ENCODE measurements at places on chromosomes 1 and 21.
A peak's percentile ranks its signal among the peaks of the same experiment; 100 is the strongest.

DNA sequence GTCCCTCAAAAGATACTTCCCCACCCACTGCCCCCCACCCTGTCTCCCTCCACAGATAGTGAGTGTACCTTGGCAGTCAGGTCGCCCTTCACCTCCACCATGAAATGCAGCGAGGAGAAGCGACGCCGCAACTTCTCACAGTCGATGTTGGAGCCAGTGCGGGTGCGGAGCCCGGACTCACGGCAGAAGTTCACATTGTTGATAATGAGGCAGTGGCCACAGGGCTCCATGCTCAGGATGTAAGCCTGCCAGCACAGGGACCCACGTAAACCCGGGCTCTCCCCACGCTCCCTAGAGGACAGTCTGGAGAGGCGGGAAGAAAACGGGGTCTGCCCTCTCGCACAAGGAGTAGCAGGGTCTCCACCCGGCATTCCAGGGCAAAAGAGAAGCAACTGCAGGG, 17.2 kb downstream of the CASP9 start:
- DNase-seq, result peak; percentile 54

- DNase-seq, result no peak
Observed at GRCh38 chr1:15212216-15212953, 34.6 kb upstream of the FHAD1 start.

- peak; percentile 73 for DNase-seq
Observed at GRCh38 chr1:247373721-247374141, 42.1 kb upstream of the ZNF496 start.

DNA sequence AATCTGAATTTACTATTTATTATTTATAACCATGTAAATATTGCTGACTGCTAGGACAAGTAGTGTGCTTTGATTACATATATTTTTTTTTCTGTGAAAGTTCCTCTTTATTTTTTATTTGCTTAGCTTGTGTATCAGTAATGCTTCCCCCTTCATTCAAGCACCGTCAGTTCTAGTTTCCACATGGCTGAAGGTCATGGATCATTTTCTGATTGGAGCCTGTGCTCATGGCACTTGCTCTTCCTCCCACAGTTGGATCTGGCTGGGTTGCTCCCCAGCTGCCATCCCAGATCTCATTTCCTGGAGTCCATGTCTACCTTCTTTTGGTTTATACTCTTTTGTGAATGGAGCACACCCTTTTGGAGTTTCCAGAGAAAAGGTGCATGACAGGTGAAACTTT, 57.0 kb upstream of the IGSF5 start:
- DNase-seq, result no peak

GRCh38 chr21:15065392-15066122, 757 bp upstream of the NRIP1 start:
- peak; percentile 93 for DNase-seq

GRCh38 chr21:14903172-14903865, 161.5 kb downstream of the NRIP1 start:
- DNase-seq, result no peak

DNA sequence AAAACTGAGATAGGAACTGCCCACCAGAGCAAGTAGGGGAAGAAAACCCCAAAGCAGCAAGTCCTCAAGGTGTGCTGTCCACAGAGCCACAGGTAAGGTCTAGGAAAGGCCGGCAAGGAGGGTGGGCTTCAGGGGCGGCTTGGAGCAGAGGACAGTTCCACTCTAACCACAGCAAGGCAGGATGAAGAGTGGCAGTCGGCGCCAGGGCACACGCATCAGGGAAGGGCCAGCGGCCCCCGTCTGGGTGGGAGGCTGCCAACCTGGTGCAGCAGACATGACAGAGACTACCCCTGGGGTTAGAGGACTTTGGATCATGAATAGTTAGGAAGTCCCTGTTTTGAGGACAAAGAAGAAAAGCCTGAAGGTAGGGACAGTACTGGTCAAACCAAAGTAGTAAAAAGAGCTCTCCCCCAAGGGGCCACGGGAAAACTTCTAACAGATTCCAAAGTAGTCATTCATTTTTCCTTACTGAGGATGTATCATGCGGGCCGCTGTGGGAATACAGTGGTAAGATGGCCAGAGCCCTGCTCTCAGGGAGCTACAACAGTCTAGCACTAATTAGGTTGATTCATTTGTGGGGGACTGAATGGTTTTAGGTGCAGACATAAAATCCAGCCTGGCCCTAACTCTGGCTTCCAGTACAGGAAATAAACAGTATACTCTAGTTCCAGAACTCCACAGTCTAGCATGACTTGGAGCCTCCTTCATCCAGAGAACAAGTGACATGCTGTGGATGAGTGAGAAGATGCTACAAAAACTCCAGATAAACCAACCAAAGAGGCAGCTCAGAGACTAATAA, 3.5 kb upstream of the RAP1GAP start:
- peak; percentile 32 for DNase-seq

GRCh38 chr21:40754466-40754865, 92.5 kb downstream of the DSCAM start:
- DNase-seq, result no peak

DNA sequence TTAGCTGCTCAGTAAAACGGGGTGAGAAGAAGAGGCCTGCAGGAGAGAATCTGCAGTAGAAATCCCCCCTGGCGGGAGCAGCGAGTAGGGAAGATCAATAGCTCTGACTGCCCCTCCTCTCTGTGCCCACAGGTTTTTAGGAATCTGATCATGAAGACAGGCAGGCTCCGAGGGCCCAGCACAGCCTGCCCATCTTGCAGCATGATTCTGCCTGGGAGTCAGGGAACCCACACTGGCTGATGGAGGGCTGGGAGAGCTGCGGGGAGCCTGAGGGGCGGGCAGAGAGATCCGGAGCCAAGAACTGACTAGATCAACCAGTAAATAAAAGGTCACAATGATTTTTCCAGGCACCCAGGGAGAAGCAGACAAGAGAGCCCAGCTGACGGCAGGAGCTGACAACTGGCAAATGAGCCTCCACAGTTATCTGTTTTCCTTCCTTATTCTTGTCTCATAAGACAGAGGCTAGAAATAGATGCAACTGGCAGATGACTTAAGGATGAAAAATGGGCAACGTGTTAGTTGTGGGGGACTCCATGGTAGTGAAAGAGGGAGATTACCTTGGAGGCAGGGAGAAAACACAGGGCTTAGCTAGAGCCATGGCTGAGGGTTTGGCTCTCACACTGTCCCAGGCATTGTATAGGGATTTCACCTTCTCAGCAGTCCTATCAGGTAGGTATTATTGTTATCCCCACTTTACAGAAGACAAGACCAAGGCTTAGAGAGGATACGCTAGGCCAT, 116.2 kb downstream of the PLXNA2 start:
- DNase-seq, result peak; percentile 49

DNA sequence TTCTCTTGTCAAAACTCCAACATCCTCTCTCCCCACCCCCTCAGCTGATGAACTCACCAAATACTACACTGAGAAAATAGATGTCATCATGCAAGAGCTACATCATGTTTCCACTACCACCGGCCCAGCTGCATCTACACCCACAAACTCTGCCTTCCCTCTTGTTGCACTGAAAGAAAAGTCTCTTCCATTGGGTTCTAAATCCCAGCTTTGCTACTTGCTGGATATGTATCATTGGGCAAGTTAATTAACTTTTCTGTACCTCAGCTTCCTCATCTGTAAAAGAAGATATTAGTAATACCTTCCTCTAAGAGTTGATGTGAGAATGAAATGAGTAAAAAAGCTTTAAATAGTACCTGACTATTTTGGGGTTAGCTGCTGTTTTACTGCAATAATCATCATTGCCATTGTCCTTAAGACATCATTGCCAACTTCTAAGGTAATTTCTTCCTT, 108.6 kb downstream of the OLFML2B start:
- DNase-seq, result no peak

GRCh38 chr1:16915627-16915973, 6.1 kb upstream of the CROCC start:
- peak; percentile 65 for DNase-seq

DNA sequence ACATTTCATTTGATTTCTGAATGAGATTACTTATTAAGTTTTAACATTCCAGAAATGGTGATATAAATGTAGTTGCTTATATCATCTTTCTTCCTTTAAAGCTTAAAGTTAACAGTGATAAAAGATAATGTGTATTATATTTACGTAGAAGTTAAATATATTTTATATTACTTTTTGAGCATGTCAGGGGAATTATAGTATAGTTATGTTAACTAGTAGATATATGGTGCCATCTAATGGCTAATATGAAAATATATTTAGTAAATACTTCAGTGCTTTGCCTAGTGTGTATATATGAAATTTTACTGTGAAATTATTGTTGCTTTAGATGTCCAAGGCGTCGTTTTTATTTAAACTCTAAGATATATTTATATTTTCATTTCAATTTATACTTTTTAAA, 51.5 kb downstream of the SYT14 start:
- DNase-seq, result no peak

DNA sequence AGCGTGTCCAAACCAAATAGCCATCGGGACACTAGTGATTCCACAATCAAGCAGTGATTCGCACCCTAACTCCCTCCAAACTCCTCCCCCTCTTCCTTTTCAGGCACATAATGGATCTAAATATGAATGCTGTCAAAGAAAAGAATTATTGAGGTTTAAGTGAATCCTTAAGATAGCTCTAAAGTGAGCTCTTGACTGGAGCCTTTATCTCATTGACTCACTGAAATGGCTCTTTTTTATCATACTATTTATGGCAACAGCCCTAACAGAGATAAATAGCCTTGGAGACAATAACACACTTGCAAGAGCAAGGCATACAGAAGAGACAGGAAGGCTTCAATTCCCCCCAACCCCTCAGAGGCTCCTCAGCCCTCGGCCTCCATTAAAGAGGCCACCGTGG, 143.3 kb downstream of the PLXNA2 start:
- no peak for DNase-seq

DNA sequence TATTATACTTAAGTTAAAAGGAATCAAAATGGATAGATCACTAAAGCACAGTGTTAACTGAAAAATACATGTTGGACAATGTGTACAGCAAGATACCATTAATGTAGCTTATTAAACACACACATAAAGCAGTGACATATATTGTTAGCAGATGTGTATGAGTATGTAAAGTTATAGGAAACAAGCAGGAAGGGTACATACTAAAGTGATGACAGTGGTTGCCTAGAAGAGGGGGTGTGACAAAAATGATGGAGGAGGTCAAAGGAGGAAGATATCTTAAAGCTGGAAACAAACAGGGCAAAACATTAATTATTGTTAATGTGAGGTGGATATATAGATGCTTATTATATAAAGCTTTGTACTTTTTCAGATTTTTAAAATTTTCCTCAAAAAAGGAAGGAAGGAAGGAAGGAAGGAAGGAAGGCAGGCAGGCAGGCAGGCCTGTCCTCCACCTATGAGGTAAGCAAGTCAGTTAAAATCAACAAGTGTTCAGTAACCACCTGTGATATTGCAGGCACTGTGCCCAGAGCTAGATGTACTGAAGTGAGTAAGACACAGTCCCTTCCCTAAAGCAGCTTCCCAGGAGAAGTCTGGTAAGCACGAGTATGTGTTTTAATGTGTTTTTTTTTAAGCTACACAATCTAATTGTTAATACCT, 252.9 kb upstream of the NR5A2 start:
- no peak for DNase-seq

DNA sequence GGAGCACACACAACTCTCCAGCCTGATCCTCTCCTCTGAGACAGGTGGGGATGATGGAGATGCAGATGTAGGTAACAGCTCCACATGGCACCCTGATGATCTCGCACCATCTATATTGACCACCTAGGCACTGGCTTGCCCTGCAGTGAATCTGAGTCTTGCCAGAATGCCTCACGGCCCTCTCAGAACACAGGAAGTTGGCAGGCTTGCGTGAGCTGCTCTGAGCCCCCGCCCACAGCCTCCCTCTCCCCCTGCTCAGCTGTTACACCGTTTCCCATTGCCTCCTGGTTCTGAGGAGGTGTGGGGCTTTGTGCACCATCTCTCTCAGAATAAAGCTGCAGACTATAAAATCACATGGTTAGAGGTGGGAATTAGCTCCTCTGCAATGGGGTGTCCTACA, 48.0 kb downstream of the URB2 start:
- DNase-seq, result no peak

All from sigmoid colon (tissue), 7 donors.